Activated T-cell treated with anti-CD3 and anti-CD28 coated beads, Interleukin-2, amount 50 U/mL, for 72 hours (primary cell): ENCODE measurements at places on chromosomes 11 and 22.

GRCh38 chr11:66579017-66579606, 10.7 kb upstream of the CTSF start:
- peak; percentile 78 for DNase-seq

DNA sequence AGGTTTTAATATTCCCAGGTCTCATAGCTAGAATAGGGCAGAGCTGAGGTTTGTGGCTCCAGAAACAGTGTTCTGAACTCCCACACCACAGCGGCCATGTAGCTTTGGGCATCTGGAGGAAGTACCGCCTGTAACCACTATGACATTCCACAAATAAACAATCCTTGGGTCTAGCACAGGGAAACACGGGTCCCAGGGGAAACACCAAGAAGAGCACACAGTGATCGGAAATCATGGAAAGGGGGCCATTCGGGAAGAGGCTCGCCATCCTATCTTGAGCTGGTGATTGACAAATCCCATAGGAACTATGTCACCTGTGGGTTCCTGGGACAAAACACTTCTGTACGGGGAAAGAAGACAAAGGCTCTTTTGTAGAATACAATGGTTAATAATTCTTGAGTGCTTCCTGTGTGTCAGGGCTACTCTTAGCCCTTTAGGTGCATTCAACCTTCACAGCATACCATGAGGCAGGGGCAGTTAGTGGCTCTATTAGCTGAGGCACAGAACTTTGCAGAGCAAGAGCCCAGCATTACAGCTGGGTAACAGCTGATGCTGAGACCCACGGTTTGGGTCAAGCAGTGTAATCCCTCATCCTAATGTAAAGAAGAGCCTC, 514.2 kb downstream of the NTM start:
- DNase-seq, result no peak

GRCh38 chr22:38953091-38953490, 4.3 kb upstream of the APOBEC3A start:
- DNase-seq, result no peak

- DNase-seq, result no peak
These were observed 131.1 kb downstream of the LDLRAD3 start for GRCh38 chr11:36074941-36075431.

DNA sequence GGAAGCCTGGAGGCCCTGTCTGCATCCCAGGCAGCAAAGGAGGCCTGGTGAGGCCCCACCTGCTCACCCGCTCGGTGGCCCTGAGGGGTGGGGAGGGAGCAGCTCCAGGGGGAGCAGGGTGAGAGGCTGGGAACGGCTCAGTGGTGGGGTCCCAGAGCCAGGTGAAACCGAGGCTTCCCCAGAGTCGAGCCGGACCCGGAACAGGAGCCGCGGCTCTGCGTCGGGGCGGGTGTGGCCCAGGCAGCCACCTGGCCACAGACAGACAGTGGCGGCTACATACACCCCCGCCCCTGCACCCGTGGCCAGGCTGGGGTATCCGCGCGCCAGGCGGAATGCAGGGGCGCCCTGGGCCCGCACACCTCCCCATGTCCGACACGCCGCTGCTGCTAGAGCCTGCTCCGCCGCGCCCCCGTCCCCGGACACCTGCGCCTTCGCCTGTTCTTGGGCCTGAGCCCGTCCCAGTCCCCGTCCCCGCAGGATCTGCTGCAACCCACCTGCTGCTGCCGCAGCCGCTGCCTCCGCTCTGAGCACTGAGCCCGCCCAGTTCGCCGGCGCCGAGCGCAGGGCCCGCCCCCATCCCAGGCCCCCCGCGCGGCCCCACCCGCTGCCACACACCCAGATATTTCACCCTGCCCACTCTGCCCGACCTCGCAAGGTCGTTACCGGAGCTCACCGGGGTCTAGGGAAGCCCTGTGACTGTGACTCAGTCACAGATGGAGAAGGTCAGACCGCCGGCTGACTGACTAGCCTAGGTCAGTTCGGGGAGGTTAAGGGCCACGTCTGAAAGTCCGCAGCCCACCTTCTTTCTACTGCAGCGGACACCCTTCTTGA, at the start of gene SLC7A4:
Gene SLC7A4 (minus strand): TSS at position 525 of the 831 bp plus-strand sequence. CDS start 749 bp downstream, outside the sequence.
- no peak for DNase-seq

DNA sequence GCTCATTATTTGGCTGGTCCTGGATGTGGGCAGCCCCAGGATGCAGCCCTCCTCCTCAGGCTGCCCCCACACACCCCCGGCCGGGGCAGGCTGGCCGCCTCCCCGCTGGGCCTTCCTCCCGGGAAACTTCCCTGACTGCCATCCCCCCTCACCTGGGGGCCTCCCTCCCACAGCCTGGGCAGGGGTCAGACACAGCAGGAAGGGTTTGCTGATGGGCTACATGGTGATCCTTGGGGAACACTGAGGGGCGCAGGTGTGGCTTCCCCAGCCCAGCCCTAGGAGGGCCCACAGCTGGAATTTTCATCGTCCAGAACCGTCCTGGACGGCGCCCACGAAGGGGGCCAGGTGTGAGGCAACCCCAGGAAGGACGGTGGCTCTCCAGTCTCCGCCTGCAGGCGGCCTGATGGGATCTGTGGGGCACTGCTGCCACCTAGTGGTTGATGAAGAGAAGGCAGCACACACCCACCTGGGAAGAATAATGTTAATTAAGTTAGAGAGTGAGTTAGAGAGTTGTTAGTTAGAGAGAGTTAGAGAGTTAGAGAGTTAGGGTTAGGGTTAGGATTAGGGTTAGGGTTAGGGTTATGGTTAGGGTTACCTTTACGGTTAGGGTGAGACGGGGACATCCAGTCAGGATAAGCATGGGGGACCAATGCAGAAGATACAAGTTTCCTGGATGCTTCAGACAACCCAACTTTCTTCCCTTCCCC, 75.9 kb upstream of the PRR5 start:
- DNase-seq, result peak; percentile 72

DNA sequence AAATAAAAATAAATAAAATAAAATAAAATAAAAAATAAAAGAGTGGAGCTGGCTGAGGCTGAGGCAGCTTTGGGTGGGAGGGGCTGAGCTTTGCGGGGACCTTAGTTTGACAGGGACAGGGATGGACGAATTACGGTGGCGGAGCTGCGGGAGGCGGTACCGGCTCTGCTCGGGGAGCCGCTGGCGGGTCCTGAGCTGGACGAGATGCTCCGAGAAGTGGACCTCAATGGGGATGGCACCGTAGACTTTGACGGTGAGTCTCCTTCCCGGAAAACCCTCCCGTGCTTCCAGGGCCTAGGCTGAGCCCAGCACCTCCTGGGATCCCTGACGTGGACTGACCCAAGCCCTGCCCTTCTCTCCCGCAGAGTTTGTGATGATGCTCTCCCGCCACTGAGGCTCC, 3.1 kb downstream of the CABP4 start:
- DNase-seq, result no peak

- no peak for DNase-seq
These were observed 14.2 kb downstream of the IGSF9B start for GRCh38 chr11:133942577-133942976.

DNA sequence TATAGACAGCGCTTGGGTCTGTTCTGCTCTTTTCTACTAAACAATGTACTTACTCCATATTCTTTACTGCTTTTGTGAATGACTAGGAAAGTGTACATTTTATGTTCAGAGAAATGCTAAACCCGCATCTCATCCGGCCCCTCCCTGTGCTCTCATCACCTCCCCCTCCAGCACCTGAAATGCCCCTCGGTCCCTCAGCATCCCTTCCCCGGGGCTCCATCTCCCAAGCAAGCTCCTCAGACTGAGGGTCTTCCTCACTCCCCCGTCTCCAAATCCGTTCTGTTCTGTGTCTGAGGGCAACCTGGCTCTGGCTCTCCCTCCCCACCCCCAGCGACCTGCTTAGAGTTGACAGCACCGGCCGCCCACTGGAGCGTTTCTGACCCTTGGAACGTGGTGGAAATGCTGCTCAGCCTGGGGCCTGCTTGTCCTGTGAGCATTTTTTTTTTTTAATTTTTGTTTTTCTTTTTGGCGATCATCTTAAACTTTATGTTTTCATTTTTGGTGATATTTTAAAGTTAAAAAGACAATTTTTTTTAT, 1.4 kb downstream of the SELENOO start:
- DNase-seq, result no peak

DNA sequence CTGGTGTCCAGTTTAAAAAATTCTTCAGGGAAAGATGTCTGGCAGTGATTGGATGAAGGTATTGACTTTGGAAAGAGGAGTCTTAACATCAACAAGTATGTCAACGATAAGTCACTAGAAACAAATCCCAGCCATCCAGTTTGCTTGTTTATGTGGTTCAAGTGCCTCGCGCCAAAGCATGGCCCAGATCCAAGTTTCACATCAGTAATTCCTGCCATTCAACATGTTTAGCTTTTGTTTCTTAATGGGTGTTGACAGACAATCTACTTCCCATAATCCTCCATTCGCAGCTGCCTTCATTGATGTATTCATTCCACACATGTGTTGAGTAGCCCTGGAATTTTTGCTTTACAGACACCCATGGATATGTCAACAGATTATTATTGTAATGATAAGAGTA, 77.8 kb downstream of the UBASH3B start:
- DNase-seq, result no peak

GRCh38 chr11:81484196-81484595, 1249.5 kb downstream of the FAM181B start:
- no peak for DNase-seq

DNA sequence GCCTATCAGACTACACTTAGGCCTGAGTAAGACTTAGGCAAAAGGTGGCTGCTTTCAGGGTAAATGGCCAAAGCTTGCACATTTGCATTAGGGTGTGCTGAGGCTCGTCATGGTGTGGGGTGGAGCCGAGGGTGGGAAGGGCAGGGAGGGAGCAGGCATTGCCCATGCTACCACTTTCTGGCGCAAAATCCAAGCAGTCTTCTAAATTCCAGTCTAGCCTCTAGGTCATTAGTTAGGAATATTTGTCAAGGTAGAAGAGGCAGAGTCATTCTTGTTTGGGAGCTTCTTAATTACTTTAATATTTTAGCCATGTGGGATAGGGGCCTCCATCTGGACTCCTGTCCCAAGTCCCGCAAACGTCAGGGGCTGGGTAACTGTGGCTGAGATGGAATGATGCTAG, 28.6 kb downstream of the SCUBE1 start:
- no peak for DNase-seq

- no peak for DNase-seq
These were observed 254.5 kb upstream of the B3GAT1 start for GRCh38 chr11:134666273-134667174.

DNA sequence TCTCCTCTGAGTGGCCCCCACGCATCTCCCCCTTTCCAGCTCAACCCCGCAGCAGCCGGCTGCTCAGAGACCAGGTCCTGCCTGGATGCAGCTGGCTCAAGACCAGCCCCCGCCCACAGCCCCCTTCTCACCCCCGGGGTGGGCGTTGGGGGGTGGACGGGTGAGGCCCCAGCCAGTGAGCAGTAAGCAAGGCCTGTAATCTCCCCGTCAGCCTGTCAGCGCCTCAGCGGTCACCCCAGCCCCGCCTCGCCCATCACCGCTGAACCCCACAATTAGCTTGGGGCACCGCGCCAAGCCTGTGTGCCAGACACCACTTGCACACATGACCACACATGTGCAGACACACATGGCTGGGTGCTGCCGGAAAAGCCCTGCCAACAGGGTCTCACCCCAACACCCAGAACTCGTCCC, 5.9 kb downstream of the PLXNB2 start:
- DNase-seq, result no peak

DNA sequence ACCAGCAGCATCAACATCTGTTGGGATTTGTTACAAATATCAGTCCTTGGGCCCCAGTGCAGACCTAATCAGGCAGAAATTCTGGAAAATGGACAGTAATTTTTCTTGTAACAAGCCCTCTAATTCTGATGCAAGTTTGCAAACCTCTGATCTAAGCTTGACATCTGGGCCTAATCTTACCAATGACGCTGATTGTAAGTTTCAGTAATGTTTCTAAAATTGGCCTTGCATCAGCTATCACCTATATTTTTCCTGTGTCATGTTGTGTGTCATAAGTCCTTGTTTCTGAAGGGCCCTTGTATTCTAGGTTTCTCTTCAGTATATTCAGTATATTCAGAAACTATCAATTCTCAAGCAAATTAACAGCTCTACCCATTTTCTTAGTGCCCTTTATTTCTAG, 36.4 kb downstream of the ZNF215 start:
- DNase-seq, result no peak

DNA sequence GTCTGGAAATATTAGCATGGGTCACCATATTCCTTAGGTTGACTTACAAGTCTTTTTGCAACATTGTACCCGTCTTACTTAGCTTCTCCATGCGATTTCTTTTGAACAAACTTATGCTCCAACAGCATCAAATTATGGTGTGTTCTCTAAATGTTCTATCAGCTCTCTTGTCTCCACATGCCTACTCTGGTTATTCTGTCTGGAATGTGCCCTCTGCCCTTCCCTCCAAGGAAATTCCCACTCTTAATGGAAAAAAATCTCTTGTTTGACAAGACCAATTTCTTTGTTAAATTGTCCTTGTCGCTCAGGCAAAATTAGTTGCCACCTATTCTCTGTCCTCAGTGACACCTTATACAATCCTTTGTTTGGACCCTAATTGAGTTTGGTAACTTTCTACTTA, 522.8 kb upstream of the LUZP2 start:
- DNase-seq, result no peak

DNA sequence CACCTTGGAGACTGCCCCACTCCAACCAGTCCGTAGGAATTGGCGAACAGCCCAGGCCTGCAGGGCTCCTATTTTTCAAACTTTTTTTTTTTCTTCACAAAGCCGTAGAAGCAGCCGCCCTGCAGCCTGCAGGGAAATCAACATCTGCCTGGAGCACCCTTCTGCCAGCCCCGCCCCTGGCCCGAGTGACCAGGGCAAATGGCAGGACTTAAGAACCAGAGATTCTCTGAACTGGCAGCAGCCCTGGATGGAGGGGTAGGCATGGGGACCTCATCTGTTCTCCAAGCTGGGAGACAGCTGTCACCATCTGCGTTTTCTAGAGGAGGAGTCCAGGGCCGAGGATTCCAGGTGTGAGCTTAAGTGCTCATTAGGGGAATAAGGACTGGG, 5.6 kb downstream of the SCN2B start:
- no peak for DNase-seq

DNA sequence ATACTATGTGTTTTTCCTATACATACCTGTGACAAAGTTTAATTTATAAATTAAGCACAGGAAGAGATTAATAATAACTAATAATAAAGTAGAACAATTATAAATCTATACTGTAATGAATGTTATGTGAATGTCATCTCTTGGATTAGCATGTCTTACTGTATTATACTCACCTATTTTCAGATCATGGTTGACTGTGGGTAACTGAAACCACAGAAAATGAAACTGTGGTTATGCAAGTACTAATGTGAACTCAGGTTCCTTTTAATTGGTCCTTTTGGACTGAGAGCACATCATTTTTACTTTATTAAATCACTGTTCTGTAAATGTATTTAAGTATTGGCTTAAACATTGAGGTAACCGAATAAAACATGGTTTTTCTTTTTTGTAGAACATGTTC, 108.8 kb downstream of the PPP6R3 start:
- DNase-seq, result no peak
